Large intestine (tissue), 12 donors: ENCODE measurements at places on chromosomes 2 and 18. TPM values are rescaled to one million over a fixed set of nuclear protein-coding genes. Genes with fewer than 3 reads are reported as not detected.

Gene PAX3
- 0.03 TPM for polyA plus RNA-seq

- H3K36me3 ChIP-seq, result peaks cover 2% of the 10 kb centered on the region
- no peak overlapping the region for H3K27ac ChIP-seq
- no peak overlapping the region for H3K4me3 ChIP-seq
- H3K27me3 ChIP-seq, result no peaks in the 10 kb centered on the region
- no peaks in the 10 kb centered on the region for H3K4me1 ChIP-seq
- DNase-seq, result no peak
These were observed 48.6 kb downstream of the NTSR2 start for GRCh38 chr2:11621410-11621809.

Gene REG1B
- 0.24 TPM for polyA plus RNA-seq

GRCh38 chr2:134189009-134189720 lies 64.7 kb upstream of the MGAT5 start:
- H3K27me3 ChIP-seq, result no peaks in the 10 kb centered on the region
- H3K36me3 ChIP-seq, result no peaks in the 10 kb centered on the region
- H3K27ac ChIP-seq, result peak overlapping the region; percentile 14
- no peaks in the 10 kb centered on the region for H3K4me1 ChIP-seq
- no peak overlapping the region for H3K4me3 ChIP-seq

DNA sequence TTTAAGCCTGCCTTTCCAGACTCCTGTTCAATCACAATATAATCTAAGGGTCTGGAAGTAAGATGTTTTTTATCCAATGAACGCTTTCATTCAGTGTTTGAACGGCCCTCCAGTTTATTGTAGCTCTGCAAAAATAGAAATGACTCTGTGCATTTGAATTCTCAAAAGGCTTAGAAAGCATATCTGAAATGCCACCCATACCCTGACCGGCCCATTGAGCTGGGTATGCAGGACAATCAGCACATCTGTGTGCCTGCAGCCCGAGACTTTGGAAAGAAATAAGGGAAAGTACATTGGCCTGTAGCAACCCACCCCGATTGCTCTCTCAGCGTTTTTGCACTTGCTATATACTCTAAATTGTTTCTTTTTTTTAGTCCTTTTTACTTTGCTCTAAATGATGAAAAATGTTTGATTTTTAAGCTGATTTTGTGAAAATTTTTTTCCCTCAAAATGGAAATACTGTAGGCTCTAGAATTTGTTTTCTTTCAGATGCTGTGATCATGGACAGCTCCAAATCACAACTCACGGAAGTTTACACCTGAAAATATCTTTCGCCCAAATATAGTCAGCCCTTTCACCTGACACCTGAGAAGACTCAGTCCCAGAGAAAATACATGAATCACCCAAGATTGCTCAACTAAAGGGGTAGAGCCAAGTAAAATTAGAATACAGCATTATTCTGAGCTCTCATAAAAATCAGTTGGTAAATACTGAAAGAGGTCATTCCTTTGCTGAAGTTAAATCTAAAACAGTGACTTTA lies 194.5 kb upstream of the SIX3 start:
- H3K27ac ChIP-seq, result no peak overlapping the region
- H3K27me3 ChIP-seq, result no peaks in the 10 kb centered on the region
- no peak for DNase-seq
- no peak overlapping the region for H3K4me3 ChIP-seq
